ENCODE measurements at places on chromosomes 4 and X.
A peak's percentile ranks its signal among the peaks of the same experiment; 100 is the strongest.

DNA sequence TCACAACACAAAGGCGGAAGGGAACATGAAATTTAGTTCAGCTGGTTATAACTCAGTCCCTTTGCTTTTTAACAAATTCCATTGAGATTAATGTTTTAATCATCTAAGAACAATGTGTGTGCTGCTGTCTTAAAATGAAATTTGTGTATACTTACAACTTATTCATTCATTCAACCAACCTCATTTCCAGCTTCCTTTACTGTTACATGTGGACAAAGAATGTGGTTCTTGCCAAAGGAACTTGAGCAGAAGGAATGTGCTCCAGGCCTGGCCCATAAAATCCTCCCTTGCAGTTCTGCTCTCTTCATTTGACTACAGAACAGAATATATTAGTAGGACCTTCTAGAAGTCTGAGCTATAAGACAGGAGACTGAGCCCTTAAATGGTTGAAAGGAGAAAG lies 176.8 kb upstream of the GLRA2 start:
- DNase-seq = peak; percentile 47

DNA sequence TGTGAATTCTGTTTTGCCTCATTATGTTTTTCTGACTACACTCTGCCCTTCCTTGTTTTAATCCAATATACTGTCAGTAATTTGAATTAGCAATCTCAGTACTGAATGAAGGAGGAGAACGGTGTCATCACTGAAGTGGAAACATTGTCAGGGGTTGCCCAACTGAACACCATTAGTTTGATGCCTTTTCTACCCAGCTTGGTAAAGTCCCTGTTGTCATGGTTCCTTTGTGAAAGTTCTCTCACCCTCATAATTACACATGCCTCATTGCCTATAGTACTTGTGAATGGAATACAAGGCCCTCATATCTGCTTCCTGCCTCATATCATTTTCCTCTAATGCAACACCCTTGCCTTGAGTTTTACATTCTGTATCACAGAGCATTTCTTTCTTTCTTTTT lies 76.9 kb downstream of the RRAGB start:
- DNase-seq = no peak

DNA sequence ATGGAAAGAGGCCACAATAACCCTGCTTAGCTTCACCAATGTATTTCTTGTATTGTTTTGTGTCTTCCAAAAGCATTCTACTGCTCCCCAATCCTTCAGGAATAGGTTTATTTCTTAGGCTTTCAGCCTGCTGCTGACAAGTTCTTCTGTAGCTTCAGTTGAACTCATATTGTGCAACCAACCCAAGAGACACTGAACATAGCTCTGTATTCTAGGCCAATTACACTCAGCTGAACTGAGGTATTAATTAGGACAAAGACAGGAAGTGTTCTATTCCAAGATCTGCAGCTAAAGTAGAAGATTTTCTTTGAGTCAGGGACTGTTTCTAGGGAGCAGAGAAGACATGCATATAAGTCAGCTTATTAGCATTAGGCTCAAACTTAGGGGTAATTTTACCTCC lies 151.8 kb downstream of the LHFPL1 start:
- DNase-seq = no peak

DNA sequence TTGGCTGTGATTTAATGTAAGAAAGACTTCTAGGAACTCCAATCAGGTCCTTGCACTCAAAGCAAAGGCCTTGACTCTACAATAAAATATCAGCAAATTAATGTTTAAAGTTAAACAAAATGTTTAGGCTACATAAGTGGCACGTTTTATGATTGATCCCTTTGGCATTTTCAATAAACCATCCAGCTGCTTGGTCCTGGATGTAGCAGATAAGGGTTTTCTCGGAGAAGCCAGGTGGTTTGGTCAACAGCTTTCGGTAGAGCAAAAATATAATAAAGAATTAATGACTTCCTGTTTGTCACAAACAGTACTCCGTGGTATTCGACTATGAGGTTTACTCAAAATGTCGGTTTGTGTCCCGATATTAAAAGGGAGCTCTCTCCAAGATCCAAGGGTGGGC lies 95.8 kb downstream of the GEMIN8 start:
- DNase-seq = no peak

GRCh38 chrX:97968376-97969163 lies 1084.9 kb downstream of the RPA4 start:
- no peak for DNase-seq

- DNase-seq = no peak
Measured at GRCh38 chr4:85180533-85180932, 214.0 kb upstream of the WDFY3 start.

GRCh38 chrX:153414856-153415510 lies 3.7 kb downstream of the ZFP92 start:
- DNase-seq = peak; percentile 6

DNA sequence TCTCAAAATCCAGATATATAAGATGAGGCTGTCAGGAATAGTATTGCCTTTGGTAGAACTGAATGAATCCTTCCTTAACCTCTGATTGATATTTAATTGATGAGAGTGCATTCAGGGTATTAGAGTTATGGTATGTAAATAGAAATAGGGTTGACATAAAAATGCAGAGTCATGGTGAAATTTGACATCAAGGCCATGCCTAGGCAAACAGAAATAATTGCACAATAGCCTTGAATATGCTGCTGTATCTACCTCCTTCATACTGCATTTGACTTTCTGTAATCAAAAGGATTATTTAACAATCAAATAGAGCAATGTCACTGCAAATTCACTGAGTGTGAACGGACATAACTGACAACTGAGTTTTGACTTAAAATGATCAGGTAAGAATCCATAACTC lies 1316.3 kb downstream of the STIM2 start:
- DNase-seq = no peak

- no peak for DNase-seq
Measured at GRCh38 chr4:75708218-75708691, 16.1 kb upstream of the USO1 start.

- no peak for DNase-seq
Measured at GRCh38 chrX:7198499-7198898, 50.5 kb upstream of the PUDP start.

- no peak for DNase-seq
Measured at GRCh38 chr4:186029571-186030398, 39.2 kb upstream of the TLR3 start.

DNA sequence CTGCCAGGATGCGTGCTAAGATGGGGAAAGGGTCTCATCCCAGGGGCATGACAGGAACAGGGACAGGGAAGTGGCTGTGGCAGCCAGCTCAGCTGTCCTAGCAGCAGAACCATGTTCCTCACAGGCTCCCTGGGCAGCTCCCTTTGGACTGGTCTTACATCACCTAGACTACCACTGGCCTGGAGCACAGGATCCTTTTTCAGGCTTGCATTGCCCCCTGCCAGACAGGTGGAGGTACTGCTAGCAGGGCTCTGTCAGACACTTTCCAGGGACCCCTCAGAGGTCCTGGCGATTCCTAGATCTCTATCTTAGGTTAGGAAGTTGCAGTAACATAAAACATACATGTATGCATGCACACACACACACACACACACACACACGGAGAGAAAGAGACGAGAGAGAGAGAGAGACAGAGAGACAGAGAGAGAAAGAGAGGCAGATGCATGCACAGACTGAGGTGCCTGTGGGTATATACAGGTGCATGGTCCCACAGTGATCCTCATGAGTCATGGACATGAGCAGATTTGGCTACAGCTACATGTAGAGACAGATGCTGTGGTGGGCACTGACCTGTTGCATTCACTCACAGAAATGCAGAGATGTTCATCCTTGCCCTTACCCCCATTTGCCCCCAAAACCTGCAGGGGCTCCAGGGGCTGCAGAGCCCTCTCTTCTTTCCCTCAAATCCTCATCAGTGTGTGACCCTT lies 63.6 kb downstream of the STARD8 start:
- no peak for DNase-seq

DNA sequence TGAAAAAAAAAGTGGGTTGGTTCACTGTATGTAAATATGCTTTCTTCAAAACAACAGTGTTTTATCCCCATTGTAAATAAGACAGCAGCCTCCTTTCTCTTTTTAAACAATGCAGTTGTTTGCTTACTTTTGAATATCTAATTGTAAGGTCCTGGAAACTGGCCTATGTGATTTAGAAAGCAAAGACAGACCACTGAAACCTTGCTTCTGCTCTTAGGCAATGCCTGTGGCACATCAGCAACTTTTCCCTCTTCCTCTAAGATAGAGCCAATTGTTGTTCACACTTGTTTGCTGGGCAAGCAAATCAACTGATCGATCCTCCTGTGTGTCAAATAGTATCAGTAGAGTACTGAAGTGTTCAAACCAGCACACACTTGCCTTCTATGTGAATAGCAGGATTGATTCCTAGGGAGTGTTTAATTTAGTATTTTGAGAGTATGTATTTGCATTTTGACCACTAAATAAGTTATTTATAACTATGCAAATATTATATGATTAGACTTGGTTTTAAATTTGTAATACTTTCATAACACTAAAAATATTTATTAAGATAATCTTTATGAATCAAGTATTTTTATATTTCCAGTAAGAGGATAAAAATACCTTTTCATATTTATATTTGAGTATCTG lies 55.4 kb upstream of the GRPR start:
- no peak for DNase-seq

GRCh38 chrX:46984705-46985104 lies 72.5 kb downstream of the JADE3 start:
- no peak for DNase-seq

DNA sequence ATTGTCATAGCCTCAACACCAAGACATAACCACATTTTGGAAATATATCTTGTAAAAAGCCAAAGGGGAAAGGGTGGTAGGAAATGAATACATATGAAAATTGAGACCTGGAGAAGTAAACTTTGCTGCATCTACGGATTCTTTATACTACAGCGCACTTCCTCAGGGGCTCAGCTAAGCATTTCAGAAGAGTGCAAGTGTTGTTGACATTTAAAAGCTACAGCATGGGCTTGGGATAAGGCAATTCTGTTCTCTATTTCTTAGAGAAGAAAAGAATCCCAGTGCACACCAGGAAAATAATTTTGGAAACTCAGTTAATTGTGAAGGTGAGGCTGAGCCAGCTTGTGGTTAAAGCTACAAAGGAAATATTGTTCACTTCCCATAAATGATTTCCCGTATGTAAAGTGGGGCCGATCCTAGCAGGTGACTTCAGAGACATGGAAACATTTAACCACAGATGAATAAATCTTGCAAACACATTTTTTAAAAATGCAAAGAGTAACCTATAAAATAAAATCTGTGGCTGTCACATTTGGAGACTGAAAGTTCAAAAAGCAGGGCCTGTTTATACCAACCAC lies 12.6 kb upstream of the GBA3 start:
- no peak for DNase-seq

- no peak for DNase-seq
Measured at GRCh38 chrX:41133551-41133950, 48.3 kb downstream of the USP9X start.

GRCh38 chrX:20005883-20006282 lies 15.0 kb upstream of the BCLAF3 start:
- no peak for DNase-seq

- DNase-seq = no peak
Measured at GRCh38 chr4:19844446-19844845, 407.3 kb upstream of the SLIT2 start.

GRCh38 chrX:72309297-72310071 lies 3.8 kb upstream of the CITED1 start:
- no peak for DNase-seq

DNA sequence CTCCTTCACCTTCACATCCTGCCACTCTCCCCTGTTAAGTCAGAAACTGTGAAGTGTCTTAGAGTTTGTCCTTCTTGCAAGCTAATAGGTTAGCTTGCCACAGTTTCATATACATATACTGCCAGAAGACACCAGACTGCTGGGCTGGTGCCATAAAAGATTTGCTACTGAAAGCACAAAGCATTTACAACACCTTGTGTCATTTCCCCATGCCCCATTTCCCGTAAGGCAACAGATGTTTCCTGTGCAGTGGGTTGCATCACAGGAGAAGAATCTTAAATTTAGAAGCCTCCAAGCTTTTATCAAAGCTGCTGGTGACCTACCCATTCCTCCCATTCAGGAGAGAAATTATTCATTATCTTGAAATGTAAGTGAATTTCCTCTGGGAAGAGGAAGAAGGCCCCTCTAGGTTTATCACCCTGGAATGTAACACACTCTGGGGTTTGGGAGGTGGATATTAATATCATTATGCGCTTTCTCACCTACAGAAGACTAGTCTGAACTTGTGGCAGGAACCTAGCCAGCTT lies 34.5 kb upstream of the RAB33B start:
- DNase-seq = peak; percentile 45
